Right renal pelvis (tissue), 4 donors: ENCODE measurements at places on chromosomes 16 and 17. TPM values are rescaled to one million over a fixed set of nuclear protein-coding genes. Genes with fewer than 3 reads are reported as not detected.

- no peak for DNase-seq
Measured at GRCh38 chr17:70888324-70888723, 719.0 kb downstream of the KCNJ2 start.

GRCh38 chr16:84716740-84717139 is 16.9 kb downstream of the USP10 start:
- DNase-seq: no peak

DNA sequence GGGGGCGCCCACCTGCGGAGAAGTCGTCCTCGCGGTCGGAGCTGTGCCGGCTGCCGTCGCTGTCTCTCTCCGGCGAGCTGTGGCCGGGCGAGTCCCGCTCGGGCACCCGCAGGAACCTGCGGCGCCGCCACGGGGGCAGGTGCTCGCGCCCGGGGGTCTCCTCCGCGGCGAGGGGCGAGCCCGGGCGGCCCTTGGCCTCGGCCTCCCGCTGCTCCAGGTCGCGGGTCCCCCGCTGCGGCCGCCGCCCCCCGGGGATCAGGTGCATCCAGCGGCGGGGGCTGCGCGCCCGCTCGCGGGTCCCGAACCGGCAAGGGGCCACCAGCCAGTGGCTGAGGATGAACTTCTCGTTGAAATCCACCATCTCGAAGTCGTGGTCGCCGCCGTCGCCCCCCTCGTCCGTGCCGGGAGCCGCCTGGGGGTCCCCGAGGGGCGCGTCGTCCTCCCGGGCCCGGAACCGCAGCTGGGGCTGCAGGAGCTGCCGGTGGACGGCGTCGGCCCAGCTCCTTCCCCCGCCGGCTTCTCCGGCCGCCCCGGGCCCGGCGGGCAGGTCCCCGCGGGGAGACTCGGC is 41.4 kb upstream of the BHLHA9 start:
- no peak for DNase-seq

DNA sequence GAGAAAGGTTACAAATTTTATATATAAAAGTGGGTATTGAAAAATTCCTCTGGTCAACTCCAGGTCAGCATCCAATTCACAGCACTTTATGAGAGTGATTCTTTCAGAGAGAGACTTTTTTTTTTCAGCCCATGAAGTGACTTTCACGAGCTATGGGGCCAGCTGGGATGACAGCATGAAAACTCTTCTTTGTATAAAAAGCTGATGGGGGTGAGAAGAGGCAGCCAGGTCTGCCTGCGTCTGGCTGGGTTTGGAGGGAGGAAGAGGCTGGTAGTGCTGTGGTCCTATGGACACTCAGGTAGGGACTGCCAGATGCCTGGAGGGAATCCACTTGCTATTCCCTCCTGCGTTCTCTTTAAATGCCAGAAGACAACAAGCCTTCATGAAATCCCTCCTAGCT is 250.6 kb downstream of the UTP18 start:
- no peak for DNase-seq

GRCh38 chr16:20221208-20221607 is 106.1 kb downstream of the GP2 start:
- no peak for DNase-seq

- no peak for DNase-seq
Measured at GRCh38 chr16:73713778-73714495, 582.7 kb upstream of the PSMD7 start.

DNA sequence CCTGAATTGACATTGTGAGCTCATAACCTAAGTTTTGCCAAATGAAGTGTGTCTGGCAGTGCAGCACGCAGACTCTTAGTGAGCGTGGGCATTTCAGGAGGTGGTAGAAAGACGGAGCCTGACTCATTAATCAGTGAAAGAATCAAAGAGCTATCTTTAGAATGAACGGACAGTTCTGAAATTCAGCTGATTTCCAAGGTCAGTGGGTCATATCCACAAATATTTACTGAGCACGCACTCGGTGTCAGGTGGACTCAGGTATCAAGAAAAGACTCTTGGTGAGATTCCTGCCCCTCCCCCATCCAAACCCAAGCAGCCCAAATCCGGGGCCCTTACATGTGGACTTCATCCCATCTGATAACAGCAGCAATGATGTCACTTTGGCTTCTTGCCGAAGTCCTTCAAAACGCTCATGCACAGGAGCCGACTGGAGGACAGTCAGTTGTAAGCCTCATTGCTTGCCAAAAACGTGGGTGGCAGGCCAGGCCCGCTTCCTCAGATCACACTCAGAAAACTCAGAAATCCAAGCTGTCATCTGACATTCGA is 185.8 kb downstream of the HS3ST3A1 start:
- DNase-seq: no peak

GRCh38 chr16:3157229-3158025 is 22.6 kb downstream of the ZNF213 start:
- no peak for DNase-seq

DNA sequence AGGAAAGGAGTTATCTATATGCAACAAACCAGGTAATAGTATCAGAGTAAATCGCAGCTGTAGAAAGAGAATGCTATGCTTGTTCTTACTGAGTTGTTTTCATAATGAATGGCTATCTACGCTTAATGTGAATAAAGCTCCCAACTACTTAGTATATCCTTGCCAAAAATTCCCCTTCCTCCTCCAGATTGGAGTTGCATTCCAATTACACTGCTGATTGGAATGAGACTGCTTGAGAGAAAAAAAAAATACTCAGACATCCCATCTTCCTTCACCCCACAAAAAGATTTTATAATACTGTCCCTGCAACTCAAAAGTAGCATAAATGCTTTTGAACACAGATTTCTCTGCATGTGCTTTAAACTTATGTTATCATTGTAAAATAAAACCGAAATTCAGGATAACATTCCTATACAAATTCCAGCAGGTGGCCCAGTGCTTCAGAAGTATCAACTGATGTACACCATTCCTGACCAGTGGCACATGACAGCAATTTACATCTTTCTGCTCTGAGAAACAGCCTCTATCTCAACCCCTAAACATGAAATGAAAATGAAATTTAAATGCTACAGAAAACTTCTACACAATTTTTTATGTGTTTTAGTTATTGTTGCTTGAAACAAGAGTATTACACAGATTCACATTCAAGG is 47.0 kb downstream of the SMURF2 start:
- DNase-seq: no peak

GRCh38 chr17:80361495-80362220 is 53.3 kb upstream of the ENDOV start:
- DNase-seq: no peak

DNA sequence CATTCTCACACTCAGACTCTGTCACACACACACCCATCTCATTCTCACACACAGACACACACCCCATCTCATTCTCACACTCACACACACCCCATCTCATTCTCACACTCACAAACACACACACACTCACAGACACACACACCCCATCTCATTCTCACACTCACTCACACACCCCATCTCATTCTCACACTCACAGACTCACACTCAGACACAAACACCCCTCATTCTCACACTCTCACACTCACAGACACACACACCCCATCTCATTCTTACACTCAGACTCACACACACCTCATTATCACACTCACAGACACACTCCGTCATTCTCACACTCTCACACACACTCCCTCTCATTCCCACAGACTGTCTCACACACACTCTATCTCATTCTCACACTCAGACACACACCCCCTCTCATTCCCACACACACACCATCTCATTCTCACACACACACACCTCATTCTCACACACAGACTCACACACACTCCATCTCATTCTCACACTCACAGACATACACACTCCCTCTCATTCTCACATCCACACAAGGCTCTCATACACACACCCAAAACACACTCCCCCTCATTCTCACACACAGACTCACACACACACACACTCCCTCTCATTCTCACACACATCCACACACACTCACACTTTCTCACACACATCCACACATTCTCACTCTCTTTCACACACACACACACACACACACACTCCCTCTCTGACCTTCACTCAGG is 2.9 kb downstream of the ASGR1 start:
- DNase-seq: no peak

GRCh38 chr16:3243882-3244281 is 8.9 kb upstream of the ZNF200 start:
- no peak for DNase-seq

DNA sequence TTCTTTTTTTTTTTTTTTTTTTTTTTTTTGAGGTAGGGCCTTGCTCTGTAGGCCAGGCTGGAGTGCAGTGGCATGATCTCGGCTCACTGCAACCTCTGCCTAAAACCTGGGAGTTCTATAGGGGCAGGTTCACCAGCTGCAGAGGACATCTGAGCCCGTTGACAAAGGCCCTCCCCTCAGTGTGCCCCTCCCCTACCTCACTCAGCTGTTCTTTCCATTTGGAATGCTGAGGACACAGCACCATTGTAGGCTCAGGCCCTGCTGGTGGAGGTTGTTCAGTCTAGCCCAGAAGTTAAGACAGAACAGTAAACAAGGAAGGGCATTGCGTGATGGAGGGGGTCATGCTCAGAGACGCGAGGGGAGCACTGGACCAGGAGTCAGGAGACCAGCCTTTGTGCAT is 21.8 kb upstream of the KIF19 start:
- no peak for DNase-seq

GRCh38 chr17:46100590-46100989 is 92.6 kb downstream of the KANSL1 start:
- DNase-seq: no peak

DNA sequence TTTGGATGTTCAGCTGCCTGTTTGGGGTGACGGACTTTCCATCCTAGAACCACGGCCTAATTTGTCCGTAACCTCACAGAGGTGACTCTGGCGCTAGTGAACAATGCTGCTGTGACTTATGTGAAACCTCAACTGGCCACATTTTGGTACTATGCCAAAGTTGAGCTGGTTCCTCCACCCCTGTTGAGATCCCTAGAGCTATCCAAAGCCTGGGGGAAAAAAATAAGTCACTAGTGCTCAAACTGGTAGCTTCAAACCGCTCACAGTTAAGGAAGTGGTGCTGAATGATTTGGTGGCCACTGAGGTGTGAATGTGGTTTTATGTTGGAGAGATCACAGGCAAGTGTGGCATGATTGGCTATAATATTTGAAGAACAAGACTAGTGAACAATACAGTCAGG is 11.3 kb upstream of the TUBG2 start:
- DNase-seq: no peak

DNA sequence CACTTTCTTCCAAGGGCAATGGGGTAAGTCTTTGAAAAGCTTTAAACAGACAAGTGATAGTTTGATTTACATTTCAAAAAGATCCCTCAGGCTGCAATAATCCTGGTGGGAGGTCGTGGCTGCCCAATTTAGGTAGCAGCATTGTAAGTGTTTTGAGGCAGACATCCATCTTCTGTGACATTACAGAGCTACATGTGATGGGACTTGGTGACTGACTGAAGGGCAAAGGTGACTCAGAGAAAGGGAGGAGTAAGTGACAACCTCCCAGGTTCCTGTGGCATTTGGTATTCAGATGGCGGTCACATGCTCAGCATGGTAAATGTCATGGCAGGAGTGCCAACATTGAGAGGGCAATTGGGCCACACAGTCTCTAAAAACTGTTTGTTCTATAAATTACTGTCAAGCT is 26.5 kb downstream of the STAT3 start:
- no peak for DNase-seq

GRCh38 chr17:15884731-15885130 is 60.2 kb upstream of the ADORA2B start:
- DNase-seq: no peak

GRCh38 chr17:68694791-68695485 is 93.8 kb upstream of the FAM20A start:
- DNase-seq: no peak

- no peak for DNase-seq
Measured at GRCh38 chr17:42277342-42277712, 1.1 kb upstream of the STAT5B start.

GRCh38 chr16:85307552-85308364 is 195.5 kb upstream of the CIBAR2 start:
- DNase-seq: no peak

DNA sequence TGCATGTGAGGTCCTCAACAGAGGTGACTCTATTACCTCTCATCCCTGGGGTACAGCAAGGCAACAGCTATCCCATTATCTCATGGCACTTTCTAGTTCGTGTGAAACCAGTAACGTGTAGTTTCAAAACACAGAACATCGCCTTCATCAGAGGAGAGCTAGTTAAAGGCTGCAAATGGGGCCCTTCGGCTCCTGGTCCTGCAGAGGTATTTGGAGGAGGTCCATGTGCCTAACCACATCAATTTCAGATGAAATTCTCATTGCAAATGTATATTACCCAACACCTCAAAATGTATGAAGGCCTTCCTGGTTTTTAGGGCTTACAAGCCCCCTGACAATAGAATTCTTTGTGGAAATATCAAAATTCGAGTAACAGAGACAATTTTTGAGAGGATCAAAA is 95.7 kb upstream of the PSMD7 start:
- no peak for DNase-seq

- no peak for DNase-seq
Measured at GRCh38 chr17:76840443-76840767, 27.8 kb upstream of the MGAT5B start.

DNA sequence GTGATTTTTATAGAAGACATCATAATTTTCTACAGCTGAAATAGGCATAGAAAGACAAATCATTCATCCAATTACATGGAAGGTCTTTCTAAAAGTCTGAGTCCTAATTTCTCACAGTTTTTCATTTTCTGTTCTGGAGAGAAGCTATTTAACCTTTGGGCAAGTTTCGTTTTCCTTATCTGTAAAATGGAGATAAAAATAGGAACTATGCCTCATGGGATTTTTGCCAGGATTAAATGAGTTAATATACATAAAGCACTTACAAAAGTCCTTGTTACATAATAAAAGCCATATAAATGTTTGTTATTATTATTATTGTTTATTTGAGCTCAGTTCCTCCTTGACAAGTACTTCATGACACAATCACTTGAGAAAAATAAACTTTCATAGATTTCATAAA is 121.4 kb downstream of the SKAP1 start:
- no peak for DNase-seq

GRCh38 chr17:51608251-51608933 is 348.0 kb downstream of the UTP18 start:
- DNase-seq: no peak

GRCh38 chr16:1031666-1032065 is 40.9 kb upstream of the SSTR5 start:
- DNase-seq: no peak

Gene GRB7
- polyA plus RNA-seq: 40.5 TPM

Gene IRF8
- 6.1 TPM for polyA plus RNA-seq

Gene SF3B3
- 418 TPM for polyA plus RNA-seq

Gene CTF1
- 7.5 TPM for polyA plus RNA-seq
